ENCODE measurements at places on chromosomes 2 and 18.
A peak's percentile ranks its signal among the peaks of the same experiment; 100 is the strongest.

DNA sequence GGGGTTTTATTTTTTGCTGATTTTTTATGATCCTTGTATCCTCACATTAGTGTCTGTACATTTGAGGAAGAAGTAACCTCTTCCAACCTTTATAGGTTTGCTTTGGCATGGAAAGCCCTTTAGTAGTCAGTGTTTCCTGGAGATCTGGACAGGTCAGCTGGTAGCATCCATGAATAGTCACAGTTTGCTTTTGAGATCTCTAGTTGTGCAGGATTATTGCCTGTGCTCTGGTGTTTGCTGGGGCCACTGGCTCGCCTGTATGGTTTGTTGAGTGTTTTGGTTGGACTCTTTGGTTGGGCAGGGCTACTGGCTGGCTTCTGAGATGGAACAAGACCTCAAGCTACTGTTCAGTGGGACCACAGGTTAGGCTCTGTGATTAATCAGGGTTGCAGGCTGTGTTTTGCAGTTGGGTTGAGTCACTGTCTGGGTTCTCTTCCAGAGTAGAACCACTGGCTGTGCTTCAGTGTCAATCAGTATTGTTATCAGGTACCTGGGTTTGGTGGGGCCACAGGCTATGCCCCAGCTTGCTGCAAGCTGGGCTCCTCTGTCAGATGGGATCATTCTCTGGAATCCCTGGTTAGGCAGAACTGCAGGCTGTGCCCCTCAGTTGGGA, 20.0 kb downstream of the SP140L start:
- DNase-seq: no peak

DNA sequence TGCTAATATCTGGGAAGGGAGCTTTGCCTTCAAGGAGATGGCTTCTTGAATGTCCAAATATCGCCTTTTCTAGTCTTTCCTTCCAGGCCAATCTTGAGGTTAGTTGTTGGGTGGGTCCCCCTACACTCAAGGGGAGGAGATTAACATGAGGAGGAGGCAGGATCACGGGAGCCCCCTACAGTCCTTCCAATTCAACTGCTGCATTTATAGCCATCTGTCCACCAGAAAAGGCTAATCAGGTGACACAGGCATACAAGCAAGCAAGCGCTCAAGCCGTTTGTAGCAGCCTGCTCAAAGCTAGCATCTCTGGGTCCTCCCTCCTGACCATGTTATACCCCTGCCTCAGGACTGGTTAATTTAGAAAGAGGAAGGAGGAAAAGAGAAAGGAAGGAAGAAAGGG, 87.6 kb downstream of the MRPS9 start:
- no peak for DNase-seq

DNA sequence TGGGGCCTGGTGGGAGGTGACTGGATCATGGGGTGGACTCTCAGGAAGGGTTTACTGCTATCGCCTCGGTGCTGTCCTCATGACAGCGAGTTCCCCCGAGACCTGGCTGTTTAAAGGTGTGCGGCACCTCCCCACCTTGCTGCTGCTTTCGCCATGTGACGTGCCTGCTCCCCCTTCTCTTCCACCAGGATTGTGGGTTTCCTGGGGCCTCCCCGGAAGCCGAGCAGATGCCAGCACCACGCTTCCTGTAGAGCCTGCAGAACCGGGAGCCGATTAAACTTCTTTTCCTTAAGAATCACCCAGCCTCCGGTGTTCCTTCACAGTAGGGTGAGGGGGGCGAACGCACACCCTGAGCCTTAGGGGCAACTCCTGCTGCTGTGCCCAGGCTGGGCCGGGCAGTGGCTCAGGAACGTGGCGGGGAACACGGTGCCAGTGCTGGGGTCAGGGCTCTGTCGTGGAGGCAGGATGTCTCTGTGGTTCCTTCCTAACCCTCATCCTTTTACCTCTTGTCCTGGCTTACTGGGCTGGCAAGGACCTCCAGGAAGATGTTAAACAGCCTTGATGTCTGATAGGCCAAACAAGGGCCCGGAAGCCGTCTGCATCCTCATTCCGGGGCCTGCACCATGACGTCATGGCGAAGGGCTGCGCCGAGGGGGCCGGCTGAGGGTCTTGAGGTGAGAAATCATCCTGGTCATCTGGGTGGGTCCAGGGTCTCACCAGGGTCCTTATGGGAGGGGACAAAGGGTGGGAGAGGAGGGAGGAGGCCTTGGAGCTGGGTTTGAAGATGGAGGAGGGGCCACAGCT, 12.7 kb downstream of the NEU4 start:
- no peak for DNase-seq

- DNase-seq: peak; percentile 68
These were observed at the start of gene HSBP1L1 for GRCh38 chr18:79964330-79965118. HSBP1L1 (plus strand) TSS chr18:79964643; CDS start chr18:79964736, 93 bp downstream.

DNA sequence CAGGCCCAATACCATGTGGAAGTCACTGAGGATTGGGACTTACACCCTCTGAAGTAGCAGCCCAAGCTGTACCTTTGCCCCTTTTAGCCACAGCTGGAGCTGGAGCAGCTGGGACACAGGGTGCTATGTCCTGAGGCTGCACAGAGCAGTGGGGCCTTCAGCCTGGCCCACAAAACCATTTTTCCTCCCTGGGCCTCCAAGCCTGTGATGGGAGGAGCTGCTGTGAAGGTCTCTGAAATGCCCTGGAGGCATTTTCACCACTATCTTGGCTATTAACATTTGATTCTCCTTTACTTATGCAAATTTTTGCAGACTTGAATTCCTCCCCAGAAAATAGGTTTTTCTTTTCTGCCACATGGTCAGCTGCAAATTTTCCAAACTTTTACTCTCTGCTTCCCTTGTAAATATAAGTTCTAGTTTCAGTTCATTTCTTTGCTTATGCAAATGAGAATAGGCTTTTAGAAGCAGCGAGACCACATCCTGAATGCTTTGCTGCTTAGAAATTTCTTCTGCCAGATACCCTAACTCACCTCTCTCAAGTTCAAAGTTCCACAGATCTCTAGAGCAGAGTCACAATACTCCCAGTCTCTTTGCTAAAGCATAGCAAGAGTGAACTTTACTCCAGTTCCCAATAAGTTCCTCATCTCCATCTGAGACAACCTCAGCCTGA, 213.8 kb upstream of the MGAT5 start:
- DNase-seq: no peak

GRCh38 chr2:54724560-54725342, 1.3 kb downstream of the EML6 start:
- DNase-seq: peak; percentile 32

- no peak for DNase-seq
These were observed 68.2 kb upstream of the NEDD4L start for GRCh38 chr18:57975805-57976204.

GRCh38 chr2:85428343-85428881, 9.9 kb downstream of the SH2D6 start:
- no peak for DNase-seq

DNA sequence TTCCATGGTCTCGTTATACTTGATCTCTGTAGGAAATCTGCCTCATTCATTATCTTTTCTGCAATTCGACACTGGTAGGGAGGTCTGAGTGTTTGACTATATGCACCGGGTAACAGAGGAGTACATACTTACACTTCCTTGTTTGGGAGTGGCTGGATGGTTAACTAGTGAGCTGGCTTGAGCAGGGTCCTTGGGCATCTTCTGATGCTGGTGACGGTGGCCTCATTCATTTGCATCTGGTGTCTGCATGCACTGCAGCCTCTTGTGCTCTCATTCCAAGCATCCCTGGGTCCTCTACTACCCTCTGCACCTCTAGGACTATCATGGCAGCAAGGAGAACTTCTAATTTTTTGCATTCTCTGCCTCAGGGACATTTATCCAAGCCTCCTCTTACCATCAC, 100.0 kb upstream of the TCF4 start:
- DNase-seq: no peak

DNA sequence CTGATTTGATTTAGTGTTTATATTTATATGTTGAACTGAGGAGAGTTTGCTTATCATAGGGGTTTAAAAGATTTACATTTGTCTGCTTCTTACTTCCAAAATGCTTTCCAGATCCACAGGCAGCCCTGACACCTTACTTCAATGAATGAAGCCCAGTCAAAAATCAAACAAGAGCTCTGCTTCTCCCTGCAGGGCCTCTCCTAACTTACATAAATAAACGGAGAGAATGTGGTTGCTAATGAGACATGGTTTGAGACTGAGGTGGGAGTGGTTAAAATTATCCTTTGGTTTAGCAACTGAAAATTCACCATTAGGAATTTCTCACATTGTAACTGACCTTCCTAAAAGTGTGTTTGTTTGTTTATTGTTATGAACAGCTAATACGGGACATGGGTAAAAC, 612.3 kb upstream of the FANCL start:
- no peak for DNase-seq
